ENCODE measurements at places on chromosomes 2 and 18. TPM values are rescaled to one million over a fixed set of nuclear protein-coding genes. Genes with fewer than 3 reads are reported as not detected.

Gene MC2R
- total RNA-seq: not detected

Gene DQX1
- total RNA-seq: not detected

Gene TUBB8B
- not detected for total RNA-seq

Gene GALNT3
- total RNA-seq: 0.23 TPM

DNA sequence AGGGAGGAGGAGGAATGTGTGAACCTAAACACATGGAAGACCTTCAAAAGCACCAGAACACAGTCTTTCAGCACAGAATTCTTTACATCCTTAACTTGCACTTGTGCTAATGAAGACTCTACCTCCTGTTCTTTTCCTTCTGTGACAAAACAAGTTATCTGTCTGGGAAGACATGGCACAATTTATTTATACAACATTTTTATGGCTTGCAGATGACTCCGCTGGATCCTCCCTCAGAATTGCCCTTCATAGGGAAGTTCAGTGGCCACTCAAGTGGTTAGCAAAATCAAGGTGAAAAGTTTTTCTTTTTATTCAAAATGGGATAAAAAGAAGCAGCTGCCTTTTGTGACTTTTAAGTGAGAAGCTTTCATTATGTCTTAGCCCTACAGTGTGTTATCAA, 21.4 kb downstream of the BCL2L11 start:
- DNase-seq: no peak

DNA sequence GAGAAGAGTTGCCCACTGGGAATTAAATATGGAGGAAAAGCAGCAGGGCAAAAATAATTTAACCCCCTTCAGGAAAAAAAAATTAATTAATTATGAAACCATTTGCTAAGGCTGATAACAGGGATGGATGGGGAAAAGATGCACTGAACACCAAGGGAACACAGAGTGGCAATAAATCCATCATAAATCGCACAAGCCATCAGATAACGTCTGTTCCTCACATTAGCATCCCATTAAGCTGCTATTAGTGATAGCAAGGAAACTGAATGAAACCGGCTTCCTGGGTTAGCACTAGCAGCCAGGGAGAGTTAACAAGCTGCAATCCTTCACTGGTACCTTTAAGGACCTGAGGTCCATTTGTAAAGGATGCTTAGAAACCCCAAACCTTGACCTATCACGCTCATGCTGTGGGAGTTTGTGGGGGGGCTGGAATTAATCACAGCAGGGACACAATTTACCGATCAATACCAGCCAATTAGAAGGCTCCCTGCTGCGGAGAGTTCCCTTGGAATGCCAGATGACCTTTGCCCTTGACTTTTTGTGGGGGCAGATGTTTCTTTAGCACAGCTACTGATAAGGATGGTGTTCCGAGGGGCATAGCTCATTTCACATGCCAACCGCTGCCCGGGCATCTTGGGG, 175.5 kb upstream of the KLF7 start:
- DNase-seq: no peak

DNA sequence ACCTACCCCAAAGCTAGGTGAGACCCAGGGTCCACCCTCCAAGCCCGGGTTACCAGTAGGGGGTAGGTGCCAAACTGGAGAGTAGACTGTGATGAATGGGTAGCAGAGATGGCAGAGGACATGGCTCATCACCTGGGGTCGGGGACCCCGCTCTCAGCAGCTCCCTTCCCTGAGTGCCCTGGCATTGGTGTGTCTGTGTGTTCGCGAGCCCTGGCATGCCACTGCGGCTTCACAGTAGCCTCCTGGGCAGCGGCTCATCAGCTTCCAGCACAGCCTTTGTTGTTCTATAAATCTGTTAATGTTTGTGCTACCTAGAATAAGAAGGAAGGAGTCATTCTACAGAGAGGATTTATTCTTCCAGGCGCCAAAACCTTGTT, 62.6 kb upstream of the ALPP start:
- no peak for DNase-seq

DNA sequence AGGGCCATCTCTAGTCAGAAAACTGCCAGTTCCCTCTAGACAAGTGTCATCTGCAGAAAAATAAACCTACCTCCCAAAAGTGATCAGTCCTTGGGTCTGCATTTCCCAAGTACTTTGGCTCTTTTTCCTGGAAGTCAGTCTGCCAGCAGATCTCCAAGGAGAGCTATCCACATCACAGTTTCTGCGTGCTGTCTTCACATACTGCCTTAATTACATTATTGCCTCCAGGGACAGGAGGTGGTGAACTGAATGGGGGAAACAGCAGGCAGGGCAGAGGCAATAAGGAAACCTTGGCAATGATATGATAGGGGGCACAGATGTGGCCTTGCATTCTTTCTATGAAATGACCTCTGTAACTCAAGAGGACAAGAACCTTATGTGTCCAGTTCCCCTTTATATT, 105.9 kb upstream of the SIX2 start:
- DNase-seq: no peak

DNA sequence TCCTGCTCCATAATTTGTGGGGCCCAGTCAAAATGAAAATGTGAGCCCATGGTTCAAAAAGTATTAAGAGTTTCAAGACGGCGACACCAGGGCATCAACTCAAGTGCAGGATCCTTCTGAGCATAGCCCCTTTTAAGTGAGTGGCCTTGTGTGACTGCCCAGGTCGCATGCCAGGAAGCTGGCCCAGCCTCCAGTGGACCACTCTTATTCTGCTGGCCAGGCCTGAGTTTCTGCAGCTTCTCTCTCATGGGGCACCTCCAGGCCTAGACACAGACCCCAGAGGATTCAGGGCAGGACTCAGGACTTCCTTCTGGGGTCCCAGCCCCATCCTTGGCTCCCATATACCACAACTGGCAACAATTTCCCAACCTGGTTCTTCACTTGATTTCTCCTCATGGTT, 83.5 kb upstream of the HAAO start:
- no peak for DNase-seq

DNA sequence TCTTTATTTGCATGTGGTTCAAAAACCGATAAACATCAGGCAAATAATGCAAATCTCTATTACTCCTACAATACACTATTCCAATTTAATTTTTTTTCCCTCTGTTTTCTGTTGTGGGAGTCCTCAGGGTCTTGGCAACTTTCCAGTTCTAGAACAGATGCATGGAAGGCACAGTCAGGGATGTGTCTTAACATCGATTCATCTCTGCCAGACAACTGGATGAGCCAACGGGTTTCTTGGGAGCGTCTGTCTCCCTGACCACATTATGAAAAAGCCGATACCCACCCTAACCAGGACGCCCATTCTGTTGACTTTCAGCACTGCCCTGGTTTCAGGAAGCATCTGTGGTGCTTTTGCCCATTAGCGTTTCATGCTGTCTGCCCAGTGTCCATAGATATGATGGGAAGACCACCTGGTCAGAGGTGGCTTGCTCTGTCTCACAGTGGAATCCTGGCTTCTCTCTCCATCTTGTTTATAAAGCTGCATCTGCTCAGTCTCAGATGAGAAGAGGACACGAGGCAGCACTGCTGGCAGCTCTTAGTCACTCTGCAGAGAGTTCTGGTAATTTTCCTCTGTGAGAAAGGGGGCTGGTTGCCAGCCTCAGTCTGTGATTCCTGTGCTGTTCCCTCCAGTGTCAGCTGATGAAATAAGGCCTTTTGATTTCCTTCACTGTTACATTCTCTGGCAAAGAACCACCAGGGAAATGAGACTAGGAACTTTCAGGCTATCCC, 57.9 kb upstream of the KCNE4 start:
- DNase-seq: peak; percentile 63

- no peak for DNase-seq
Observed at GRCh38 chr2:12424809-12425208, 291.9 kb upstream of the TRIB2 start.

GRCh38 chr18:11883153-11883552, 25.0 kb downstream of the MPPE1 start:
- DNase-seq: no peak

DNA sequence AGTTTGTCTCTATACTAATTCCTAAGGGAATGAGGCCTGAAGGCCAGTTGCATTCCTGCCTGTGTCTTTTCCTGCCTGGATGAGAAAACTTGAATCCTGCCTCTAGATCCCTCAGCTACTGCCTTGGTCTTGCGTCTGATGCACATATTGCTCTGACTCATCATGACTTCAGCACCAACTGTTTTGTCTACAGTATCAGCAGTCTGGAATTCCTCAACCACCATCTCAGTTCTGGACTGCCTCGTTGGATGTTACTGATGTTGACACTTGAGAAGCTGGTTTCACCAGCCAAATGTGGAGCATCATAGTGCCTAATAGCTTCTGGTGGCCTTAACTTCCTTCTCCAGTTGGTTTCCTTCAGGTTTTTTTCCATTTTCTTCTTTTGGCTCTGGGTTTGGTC, 211.0 kb downstream of the CTNNA2 start:
- peak; percentile 92 for DNase-seq

DNA sequence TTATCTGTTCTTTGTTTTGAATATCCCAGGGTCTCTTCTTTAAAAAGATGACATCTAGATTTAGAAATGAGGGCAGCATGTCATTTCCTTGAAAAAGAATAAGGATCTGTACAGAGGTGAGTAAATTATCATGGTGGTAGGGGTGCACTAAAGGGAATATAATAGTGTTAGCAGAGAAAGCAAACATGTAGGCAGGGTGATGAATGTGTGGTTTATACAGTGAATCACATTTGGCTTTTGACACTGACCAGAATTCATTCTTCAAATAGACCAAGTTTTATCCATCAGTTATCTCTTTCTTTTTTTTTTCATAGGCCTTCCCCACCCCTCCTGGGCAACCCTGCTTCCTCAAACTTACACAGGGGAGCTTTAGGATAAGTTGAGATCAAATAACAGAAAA, 184.5 kb upstream of the LRP1B start:
- DNase-seq: no peak
